ENCODE measurements at places on chromosomes 5 and 9.

GRCh38 chr5:168291964-168292785, 730 bp downstream of the WWC1 start:
- DNase-seq = peak; percentile 37

- DNase-seq = peak; percentile 51
Observed at GRCh38 chr9:34187891-34188240, 9.0 kb downstream of the UBAP1 start.

DNA sequence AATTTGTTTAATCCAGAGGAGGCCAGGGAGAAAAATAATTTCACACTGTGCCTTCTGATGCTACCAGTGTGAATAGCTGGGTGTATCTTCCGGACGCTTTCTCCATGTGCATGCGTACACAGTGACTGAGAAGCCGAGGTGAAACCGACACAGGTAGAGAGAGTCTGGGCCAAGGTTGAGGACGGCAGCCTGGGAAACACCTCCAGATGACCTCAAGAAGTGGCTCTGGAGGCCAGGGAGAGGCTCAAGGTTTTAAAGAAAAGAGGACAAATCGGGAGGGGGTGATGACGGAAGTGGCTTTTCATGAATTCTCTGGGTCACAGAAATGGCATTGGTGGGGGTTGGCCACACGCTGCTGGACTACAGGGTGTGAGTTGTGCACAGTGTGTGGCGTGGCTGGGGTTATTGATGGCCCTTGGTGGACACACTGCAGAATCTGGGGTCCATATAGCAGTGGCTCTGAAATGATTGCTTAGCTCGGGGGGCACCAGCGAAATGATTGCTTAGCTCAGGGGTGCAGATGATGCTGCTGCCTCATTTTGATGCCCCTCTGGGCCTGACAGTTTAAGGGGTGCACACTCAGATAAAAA, 34.1 kb upstream of the LRRC14B start:
- no peak for DNase-seq

GRCh38 chr9:126053913-126054312, 272.7 kb upstream of the MVB12B start:
- no peak for DNase-seq

DNA sequence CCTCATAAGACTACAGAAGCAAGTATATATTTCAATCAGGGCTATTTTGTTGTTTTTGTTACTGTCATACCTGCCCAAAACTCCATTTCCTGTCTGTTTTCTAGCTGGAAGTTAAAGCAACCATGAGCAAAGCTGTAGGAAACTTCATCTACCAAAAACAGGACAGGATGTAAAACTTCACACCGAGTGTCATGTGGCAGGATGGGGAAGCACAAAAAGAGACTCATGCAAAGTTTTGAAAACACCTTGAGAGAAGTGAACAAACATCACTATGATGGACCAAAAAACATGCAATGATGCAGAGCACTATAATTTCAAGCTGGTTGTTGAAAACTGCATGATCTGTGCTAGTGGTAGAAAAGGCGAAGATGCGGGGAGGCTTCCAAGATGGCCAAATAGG, 6.3 kb upstream of the GZMA start:
- no peak for DNase-seq

GRCh38 chr9:136875155-136875554, 9.0 kb upstream of the EDF1 start:
- DNase-seq = no peak

DNA sequence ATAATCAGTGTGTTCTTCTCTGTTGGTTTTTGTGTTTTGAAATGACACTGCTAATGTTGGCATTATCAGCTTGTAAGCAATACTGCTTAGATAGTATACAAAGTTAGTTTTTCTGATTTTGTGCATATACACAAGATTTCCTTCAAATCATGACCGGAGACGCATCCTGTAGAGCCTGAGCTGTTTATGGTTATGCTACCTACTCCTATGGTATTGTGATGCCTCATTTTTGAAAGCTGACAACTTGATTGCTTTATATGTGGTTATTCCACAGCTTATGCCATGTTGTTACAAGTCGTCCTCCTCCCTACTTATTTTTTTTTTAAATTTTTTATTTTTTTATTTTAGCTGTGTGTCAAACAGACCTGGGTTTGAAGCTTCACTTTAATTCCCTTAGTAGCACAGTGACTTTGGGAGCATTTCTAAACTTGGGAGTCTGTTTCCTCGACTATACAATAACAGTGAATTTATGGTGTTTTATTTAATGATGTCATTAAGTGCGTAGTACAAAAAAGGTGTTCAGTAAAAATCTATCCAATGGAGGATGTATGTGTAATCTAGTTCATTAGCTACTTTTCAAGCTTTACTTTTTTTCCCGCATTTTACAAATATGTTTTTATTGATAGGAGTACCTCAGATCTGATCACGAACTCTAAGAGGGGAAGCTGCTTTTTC, 59.5 kb downstream of the PARP8 start:
- no peak for DNase-seq

GRCh38 chr9:131678499-131679111, 61.3 kb downstream of the RAPGEF1 start:
- DNase-seq = peak; percentile 98

GRCh38 chr9:96204853-96205252, 97.1 kb downstream of the HSD17B3 start:
- DNase-seq = no peak

- DNase-seq = no peak
Observed at GRCh38 chr5:60437308-60437707, 262.7 kb downstream of the DEPDC1B start.

DNA sequence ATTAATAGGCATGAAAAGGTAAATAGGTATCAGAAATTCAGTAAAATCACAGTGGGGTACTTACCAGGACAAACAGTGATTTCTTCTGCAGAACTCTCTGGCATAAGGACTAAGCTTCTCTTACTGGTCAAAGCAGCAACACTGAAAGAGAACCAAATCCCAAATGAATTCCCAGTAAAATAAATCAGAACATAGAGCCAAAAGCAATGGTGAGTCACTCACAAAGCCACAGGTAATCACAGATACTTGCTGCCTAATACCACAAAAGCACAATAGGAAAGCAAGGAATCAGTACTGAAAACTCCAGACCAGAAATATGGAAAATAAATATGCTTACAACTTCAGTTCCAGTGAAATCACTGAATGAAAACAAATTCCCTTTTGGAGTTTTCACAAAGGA, 50.7 kb downstream of the UIMC1 start:
- DNase-seq = peak; percentile 31

- no peak for DNase-seq
Observed at GRCh38 chr9:11135851-11136250, 523.0 kb upstream of the PTPRD start.

DNA sequence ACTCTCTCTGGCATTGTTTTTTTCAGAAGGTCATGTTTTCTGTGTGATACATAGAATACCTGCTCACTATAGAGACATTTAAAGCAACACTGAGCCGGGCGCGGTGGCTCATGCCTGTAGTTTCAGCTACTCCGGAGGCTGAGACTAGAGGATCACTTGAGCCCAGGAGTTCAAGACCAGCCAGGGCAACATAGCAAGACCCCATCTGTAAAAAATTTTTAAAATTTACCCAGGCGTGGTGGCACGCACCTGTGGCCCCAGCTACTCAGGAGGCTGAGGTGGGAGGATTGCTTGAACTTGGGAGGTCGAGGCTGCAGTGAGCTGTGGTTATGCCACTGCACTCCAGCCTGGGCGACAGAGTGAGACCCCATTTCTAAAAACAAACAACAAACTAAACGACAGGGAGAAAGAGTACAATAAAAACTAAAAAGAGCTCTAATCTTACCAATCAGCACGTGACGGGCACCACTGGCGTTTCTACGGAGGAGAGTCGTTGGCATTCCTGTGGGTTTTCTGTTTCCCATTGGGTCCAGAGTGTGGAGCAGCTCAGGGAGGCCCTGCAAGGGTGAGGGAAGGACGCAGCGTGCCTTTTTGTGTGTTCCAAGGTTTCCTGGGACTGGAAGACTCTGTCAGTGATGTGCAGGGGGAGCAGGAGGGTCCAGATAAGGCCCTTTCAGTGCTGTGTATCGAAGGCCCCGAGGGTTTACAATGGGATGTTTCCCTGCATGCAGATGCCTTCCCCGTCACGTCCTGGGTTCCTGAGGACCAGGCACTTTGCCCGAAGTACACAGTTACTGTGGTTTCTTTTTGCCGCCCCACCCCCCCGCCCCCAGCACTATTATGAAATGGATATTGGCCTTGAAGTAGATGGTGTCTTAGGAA, 7.2 kb upstream of the RNU6ATAC start:
- peak; percentile 87 for DNase-seq

DNA sequence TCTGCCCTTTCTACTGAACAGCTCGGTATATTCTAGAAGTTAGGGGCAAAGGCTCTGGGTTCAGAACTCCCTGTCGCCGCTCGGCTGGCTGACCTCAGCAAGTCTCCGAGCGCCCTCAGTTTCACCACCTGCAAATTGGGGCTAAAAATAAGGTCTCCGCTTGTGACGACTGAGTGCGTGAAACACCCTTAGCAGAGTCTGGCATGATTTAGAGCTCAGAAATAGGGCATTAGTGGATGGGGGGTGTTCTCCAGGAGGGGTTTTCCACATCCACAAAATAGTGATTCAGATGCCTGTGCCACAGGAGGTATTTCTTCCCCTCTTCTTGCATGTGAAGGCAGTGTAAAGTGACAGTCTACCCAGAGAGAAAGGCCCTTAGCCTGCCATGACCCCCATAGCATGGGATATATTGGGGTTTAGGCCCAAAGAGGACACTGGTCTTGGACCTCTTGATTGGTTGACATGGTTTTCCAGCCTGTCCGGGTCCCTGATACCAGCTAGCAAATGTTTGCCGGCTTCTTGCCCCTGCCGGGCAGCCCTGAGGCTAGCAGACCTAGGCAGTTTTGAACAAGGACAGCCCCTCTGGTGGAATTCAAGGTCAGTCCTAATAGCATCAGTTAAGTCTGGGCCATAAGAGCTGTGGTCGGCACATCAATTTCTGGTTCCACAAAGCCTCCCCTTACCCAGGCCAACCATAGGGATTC, 1.4 kb downstream of the ERGIC1 start:
- DNase-seq = peak; percentile 47

GRCh38 chr9:135517407-135517822, 3.8 kb upstream of the LCN1 start:
- no peak for DNase-seq

DNA sequence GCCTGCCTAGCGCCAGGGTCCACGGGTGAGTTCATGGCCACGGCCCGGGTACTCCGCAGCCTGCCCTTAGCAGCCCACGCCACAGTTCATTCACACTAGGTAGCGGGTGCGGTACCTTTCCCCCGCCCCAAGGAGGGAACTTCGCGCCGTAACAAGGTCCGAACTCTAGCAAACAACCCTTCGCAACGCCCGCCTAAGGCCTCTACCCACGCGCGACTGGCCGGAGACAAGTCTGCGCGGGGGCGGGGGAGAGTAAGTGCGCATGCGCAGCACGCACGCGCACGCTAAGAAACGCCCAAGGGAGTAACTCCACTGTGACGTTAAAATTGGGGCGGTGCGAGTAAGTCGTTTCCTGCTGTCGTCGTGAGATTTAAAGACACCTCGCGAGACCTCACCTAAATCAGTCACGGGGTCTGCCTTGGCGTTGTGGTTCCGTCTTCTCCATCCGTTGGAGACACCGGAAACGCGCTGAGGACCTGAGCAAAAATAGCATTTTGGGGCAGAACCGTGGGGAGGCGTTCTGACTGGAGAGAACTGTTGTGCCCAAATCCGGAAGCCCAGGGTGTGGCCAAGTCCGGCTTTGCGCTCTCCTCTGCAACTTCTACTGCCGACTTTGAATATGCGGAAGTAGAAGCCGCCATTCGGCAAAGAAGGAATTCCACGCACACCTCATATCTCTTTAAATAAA, at the start of gene RAPGEF6:
Gene RAPGEF6, minus strand, starts transcription at position 234 of the 688 bp plus-strand sequence. Its CDS starts 199 bp downstream, at position 35.
- DNase-seq = peak; percentile 100

GRCh38 chr9:96388144-96388543, 4.6 kb upstream of the SLC35D2 start:
- no peak for DNase-seq

DNA sequence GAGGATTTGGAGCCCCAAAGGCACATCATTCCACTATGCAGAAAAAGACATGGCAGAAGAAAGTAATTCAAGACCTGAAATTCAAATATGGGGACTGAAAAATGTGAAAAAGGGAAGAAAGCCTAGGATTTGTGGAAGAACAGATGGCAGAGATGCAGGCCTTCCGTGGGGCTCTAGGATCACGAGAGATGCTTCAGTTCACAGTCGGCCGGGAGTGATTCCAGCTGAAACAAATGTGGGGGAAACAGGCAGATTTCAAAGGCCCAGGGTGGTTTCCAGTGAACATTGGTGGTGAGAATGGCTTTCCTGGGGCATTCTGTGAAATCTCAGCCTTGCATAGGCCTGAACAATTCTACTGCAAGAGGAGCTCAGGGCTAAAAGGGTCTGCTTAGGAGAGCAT, 34.6 kb upstream of the ZFR start:
- DNase-seq = no peak

GRCh38 chr5:1665803-1666202, 133.8 kb downstream of the MRPL36 start:
- DNase-seq = no peak

GRCh38 chr5:76804266-76804665, 14.6 kb upstream of the F2RL1 start:
- no peak for DNase-seq

DNA sequence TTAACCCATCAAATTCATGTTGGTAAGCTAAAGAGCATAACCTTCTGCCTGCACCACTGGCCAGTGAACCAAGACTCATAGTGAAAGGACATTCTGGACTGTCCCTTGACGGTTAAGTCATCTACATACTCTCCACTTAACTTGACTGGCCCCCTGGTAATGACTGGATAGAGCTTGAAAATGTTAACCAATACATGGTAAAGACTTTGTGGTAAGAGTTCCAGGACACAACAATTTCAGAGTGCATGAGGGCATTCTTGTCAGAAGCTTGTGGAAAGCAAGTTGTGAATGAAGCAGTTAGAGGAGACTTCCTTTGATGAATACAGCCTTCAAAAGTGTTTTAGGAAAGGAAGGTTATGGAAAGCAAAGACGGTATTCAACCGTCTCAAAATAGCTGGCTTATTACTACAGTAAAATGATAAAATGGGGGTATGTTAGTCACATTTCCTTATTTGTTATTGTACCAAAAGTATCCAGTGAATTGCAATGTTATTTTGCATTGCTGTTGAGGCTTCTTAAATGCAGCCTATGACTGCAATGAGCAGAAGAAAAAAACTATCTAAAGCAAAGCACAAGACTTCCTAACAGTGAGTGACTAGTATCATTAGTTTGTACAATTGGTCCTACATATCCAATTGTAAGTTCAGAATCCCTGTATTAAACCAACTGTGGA, 47.2 kb upstream of the DAB2 start:
- no peak for DNase-seq

GRCh38 chr9:132151118-132151517, 10.7 kb upstream of the NTNG2 start:
- DNase-seq = no peak

GRCh38 chr5:17302106-17302505, 84.7 kb downstream of the BASP1 start:
- DNase-seq = peak; percentile 58

GRCh38 chr5:150295741-150296486, 6.3 kb upstream of the CAMK2A start:
- peak; percentile 38 for DNase-seq

GRCh38 chr5:169416583-169417196, 115.8 kb upstream of the SLIT3 start:
- DNase-seq = peak; percentile 100

GRCh38 chr5:54323495-54323894, 13.1 kb upstream of the ARL15 start:
- DNase-seq = no peak
